Stimulated activated CD8-positive, alpha-beta memory T cell treated with anti-CD3 and anti-CD28 coated beads, Interleukin-2, amount 100 ng/mL, for 1 hour (primary cell): ENCODE measurements at places on chromosomes 1 and 21.

DNA sequence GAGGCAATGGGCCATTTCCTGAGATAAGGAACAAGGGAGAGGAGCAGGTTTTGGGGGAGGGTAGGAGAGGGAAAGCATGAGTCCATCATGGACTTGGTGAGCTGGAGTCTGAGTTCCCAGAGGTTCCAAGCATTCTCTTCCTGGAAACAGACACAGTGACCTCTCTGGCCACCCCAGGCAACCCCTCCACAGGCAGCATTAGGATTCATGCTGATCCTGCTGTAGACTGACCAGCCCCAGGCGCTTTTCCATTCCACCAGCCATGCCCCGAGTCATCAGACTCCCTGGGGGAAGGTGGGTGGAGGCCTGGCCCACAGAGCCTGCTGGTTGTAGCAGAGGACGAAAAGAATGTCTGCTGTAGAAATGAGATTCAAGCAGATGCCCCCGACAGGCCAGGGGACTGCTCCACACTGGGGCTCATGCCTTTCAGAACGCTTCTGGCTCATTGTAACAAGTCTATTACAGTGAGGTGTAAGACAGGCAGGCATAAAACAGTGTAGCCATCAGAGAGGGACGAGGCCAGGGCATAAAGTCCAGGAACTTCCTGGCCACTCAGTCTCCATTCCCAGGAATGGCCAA, 52.2 kb downstream of the KCND3 start:
- DNase-seq = no peak

- no peak for DNase-seq
These were observed 6.0 kb downstream of the PEA15 start for GRCh38 chr1:160211046-160211790.

- DNase-seq = no peak
These were observed 31.6 kb upstream of the DNAJC6 start for GRCh38 chr1:65277605-65278347.

- no peak for DNase-seq
These were observed 14.9 kb upstream of the CD101 start for GRCh38 chr1:116986421-116987255.

DNA sequence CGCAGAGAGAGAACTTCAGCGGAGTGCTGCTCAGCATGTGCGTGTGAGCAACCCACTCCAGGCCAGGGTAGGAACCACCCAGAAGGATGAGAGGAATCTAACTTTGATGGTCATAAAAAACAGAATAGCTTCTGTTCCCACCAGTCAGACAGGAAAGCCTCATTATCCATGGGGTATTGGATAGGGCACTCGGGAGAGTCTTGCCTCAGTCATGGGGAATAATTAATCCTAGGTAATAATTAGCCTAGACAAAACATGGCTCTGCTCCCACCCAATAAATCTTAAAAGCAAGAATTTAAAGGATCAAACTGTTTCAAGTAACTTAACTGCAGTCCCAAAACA, 35.3 kb downstream of the LDLRAD1 start:
- no peak for DNase-seq

DNA sequence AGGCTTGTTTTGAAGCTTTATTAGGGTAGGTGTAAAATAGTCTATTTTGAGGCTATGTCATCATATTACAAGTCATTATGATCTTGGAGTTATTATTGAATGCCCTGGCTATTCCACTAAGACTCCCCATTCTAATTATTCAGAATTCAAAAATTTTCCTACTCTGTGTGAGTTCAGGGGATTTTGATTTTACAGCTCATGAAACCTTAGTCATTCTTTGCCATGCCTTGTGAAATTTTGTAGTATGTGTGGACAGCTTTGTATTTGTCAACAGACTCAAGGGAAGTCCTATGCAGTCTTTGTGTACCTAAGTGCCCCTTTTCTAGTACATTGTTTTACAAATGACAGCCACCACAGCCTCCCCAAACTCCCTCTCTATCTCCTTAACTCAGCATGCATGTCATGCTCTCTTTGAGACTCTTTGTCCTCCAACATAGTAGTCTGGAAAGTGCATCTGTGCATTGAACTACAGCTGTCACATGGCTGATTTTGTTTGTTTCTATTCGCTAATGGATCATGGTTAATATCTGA, 28.0 kb downstream of the CD1D start:
- DNase-seq = no peak

DNA sequence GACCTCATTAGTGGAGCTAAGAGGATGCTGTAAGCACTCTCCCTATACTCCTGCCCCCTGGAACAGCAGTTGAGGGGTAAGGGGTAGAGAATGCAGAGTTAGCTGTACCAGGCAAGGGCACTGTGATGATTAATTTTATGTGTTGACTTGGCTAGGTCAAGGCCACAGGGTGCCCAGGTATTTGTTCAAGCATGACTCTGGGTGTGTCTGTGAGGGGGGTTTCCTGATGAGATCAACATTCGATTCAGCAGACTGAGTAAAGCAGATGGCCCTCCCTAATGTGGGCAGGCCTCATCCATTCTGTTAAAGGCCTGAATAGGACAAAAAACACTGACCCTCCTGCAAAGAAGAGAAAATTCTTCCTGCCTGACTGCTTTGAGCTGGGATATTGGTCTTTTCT, 110.8 kb downstream of the KCND3 start:
- no peak for DNase-seq

- no peak for DNase-seq
These were observed 2.3 kb upstream of the PLA2G2A start for GRCh38 chr1:19981507-19982312.

GRCh38 chr1:109466452-109467300, at the start of gene SYPL2:
Gene SYPL2 (plus strand): TSS chr1:109466546. CDS start chr1:109466844, 298 bp downstream.
- DNase-seq = no peak

GRCh38 chr1:54706419-54706818, 9.2 kb upstream of the TTC4 start:
- DNase-seq = no peak

GRCh38 chr1:42143896-42144710, 9.1 kb upstream of the GUCA2B start:
- DNase-seq = no peak

- no peak for DNase-seq
These were observed 18.2 kb downstream of the IKBKE start for GRCh38 chr1:206488466-206488865.

DNA sequence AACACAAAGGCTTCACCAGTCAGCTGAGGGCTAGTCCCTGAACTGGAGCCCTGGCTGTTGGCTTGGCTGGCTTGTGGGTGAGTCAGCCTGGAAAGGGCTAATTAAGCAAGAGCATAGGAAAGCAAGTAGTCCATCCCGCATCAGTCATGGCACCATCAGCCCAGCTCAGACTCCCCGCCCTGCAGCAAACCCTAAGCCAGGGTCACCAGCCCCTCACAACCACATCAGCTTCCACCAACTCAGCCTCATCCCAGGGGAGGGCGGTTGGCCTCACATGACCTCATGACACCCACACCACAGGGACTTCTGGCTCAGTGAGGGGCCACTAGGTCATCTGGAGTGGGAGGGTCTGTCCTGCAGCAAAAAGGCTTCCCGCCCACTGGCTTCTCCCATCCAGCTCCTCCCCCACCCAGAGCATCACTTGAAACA, 7.0 kb upstream of the SPATC1L start:
- no peak for DNase-seq

DNA sequence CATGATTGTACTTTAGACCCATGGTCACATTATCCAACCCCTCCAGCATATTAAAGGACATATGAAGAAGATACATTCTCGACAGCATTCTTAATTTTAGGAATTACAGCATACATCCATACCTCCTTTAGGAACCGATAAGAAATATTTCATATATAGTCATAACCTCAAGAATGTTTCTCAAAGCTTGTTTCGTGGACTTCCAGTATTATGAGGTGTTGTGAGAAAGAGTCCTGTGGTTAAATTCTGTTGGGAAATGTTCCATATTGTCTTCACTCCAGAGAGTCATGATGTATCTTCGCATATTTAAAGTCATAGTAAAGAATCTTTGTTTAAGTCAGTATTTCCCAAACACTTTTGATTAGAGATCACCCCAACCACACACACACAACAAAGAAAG, 321.0 kb upstream of the SNX7 start:
- DNase-seq = no peak

DNA sequence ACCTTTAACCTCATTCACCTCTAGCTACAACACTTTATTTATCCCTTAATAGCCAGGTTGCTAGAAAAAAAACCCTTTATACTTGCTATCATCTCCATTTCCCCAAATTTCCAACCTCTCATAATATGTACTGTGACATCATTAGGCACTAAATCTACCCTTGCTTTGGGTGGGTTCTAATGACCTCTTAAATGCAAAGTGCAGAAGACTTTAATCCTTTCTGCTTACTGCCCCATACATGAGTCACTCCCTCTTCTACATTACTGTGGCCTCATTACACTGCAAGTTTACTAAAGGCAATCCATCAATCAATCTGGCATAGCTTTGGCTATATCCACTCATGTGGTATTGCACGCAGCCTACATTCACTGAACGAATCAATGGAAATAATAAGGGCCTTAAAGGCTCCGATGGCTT, 353.3 kb downstream of the SMYD3 start:
- no peak for DNase-seq

DNA sequence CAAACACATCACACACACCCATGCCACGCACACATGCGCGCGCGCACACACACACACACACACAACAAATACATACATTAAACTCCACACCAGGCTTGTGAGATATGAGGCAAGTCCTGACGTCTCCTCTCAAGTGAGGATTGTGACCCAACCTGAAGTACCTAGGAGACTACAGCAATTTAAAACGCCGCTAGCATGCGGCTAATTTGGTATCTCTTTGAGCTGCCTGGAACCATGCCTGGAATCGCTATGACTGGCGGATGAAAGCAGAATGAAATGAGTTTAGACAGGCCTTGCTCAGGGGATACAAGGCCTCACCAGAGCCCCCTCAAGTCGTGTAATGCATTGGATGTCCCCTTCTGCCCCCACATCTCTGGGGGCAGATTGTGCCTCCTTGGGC, 1.6 kb upstream of the RAB7B start:
- no peak for DNase-seq
